T-cell (primary cell): ENCODE measurements at places on chromosomes 1 and 21.

DNA sequence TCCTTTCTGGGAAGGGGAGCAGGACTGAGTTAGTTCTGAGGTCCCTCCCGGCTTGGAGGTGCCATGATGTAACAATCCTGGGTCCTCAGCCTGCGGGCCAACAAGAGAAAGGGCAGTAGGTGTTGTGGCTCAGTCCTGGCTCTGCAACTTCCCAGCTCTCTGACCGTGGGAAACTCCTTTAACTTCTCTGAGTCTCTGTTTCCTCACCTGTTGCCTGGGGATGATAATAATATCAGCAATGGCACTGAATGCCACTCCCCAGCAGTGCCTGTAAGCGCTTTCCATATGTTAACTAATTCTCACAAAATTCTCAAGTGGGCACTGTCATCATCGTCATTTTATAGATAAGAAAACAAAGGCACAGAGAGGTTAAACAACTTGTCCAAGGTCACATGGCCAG is 2.3 kb downstream of the PADI3 start:
- no peak for DNase-seq

- DNase-seq: no peak
These were observed 925 bp downstream of the PDE9A start for GRCh38 chr21:42654179-42654912.

DNA sequence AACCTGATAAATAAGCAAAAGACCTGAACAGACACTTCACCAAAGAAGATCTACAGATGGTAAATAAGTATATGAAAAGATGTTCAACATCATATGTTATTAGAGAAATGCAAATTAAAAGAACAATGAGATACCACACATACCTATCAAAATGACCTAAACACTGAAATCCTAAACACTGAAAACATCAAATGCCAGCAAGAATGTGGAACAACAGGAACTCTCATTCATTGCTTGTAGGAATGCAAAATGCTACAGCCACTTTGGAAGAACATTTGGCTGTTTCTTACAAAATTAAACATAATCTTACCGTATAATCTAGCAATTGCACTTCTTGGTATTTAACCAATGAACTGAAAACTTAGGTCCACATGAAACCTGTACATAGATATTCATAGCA is 14.9 kb upstream of the PIGK start:
- no peak for DNase-seq

GRCh38 chr21:39781331-39781730 is 36.3 kb downstream of the IGSF5 start:
- no peak for DNase-seq

GRCh38 chr1:117060441-117061317 is 553 bp downstream of the TTF2 start:
- no peak for DNase-seq

GRCh38 chr1:213186168-213186567 is 135.1 kb downstream of the RPS6KC1 start:
- DNase-seq: no peak

DNA sequence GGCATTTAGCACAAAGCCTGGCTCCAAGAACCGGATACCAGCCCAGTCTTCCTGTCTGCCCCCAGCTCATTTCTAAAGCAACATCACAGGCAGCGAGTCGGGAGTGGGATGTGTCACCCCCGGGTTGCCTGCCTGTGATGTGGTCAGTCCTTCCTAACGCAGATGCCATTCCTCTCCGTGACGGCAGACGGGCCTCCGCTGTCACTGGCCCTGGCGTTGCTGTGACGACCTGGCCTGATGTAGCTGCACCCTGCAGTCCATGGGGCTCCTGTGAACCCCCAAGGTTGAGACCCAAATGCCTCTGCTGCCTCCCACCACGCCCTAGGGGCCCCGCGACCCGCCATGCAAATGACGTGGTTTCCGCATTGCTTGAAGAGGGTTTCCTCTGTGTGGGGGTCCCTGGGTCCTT is 12.3 kb downstream of the TNFRSF1B start:
- DNase-seq: peak; percentile 67

DNA sequence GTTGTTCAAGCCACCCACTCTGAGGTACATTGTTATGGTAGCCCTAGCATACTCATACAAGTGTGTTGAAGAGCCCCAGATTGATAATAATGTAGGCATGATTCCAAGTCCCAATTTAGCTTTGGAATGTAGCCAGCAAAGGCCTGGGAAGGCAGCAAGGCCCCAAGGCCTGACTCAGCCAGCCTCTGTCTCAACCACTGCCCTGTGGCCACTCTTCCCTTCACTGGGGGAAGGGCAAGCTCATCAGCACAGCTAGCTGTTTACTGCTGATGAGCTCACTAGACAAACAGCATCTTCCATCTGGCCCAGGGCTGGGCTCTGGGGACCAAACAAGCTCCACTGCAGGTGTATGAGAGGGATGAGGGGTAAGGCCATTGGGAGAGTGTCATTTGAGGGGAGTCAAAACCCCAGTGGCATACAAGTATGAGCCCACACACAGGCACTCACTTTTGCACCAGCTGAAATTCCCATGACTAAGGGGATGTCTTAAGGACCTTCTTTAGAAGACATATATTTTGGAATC is 2.2 kb upstream of the IRF6 start:
- no peak for DNase-seq

- DNase-seq: no peak
These were observed 275.5 kb upstream of the CACYBP start for GRCh38 chr1:174724219-174724618.

GRCh38 chr1:61588736-61589672 is 135.9 kb downstream of the TM2D1 start:
- peak; percentile 22 for DNase-seq

- no peak for DNase-seq
These were observed 27.3 kb upstream of the PAX7 start for GRCh38 chr1:18603212-18603852.
